A549 treated with CpdA at 1 μM for 4 hours (cell line): ENCODE measurements at places on chromosomes 4 and X. TPM values are rescaled to one million over a fixed set of nuclear protein-coding genes. Genes with fewer than 3 reads are reported as not detected.

Gene TAF7L
- total RNA-seq: 0.06 to 0.15 TPM (median 0.09 TPM) in 4 of 5 replicates, not detected in the other

Gene TMSB15B
- 4.3 to 8.0 TPM (median 5.9 TPM) in 5 replicates for total RNA-seq

Gene ERAS
- total RNA-seq: 0.10 TPM in 1 of 5 replicates, not detected in the others

Gene CT45A3
- total RNA-seq: 0.24 to 0.32 TPM in 2 of 5 replicates, not detected in the others

Gene FBXL5
- total RNA-seq: 26.5 to 35.1 TPM (median 30.8 TPM) in 5 replicates

Gene NDST3
- total RNA-seq: not detected in 5 replicates

Gene CLCN4
- total RNA-seq: 3.1 to 5.0 TPM (median 4.0 TPM) in 5 replicates

Gene NEUROG2
- total RNA-seq: not detected in 5 replicates

Gene NHSL2
- 0.33 to 0.49 TPM (median 0.42 TPM) in 5 replicates for total RNA-seq

Gene TRIML2
- 57.1 to 89.8 TPM (median 73.7 TPM) in 5 replicates for total RNA-seq

Gene ACE2
- 0.01 TPM in 1 of 5 replicates, not detected in the others for total RNA-seq

Gene BTK
- total RNA-seq: 0.09 to 0.24 TPM (median 0.15 TPM) in 5 replicates

Gene GATA1
- total RNA-seq: not detected in 5 replicates

Gene SYP
- total RNA-seq: 2.4 to 3.6 TPM (median 3.1 TPM) in 5 replicates

Gene RBM3
- 303 to 494 TPM (median 317 TPM) in 5 replicates for total RNA-seq

Gene DCAF4L1
- 0.10 to 0.30 TPM (median 0.17 TPM) in 5 replicates for total RNA-seq

Gene TRMT44
- total RNA-seq: 5.2 to 6.7 TPM (median 5.9 TPM) in 5 replicates

Gene AFM
- total RNA-seq: not detected in 5 replicates

Gene WNK3
- total RNA-seq: 0.01 TPM in 4 of 5 replicates, not detected in the other

Gene TMEM47
- 0.51 to 0.96 TPM (median 0.75 TPM) in 5 replicates for total RNA-seq

Gene HSPA4L
- total RNA-seq: 9.6 to 10.8 TPM (median 10.0 TPM) in 5 replicates

Gene KLHL15
- 4.3 to 5.8 TPM (median 5.0 TPM) in 5 replicates for total RNA-seq

Gene NAP1L5
- total RNA-seq: 1.6 to 2.5 TPM (median 1.9 TPM) in 5 replicates

Gene CLDN34
- not detected in 5 replicates for total RNA-seq

Gene MAGEA8
- not detected in 5 replicates for total RNA-seq

Gene VEGFC
- total RNA-seq: 15.6 to 18.3 TPM (median 16.6 TPM) in 5 replicates

Gene CT45A6
- total RNA-seq: not detected in 5 replicates

Gene TRIML1
- 0.05 to 0.10 TPM in 2 of 5 replicates, not detected in the others for total RNA-seq

Gene SPANXA1
- total RNA-seq: 0.21 to 0.27 TPM (median 0.21 TPM) in 3 of 5 replicates, not detected in the others

Gene NFKB1
- total RNA-seq: 23.2 to 26.0 TPM (median 24.8 TPM) in 5 replicates

Gene CT45A1
- 0.11 TPM in 1 of 5 replicates, not detected in the others for total RNA-seq

Gene SRPX2
- 2.2 to 3.1 TPM (median 3.0 TPM) in 5 replicates for total RNA-seq

Gene ADH6
- total RNA-seq: not detected in 5 replicates

Gene SYN1
- total RNA-seq: 0.08 to 0.50 TPM (median 0.30 TPM) in 5 replicates

Gene XKRX
- total RNA-seq: 0.16 to 0.30 TPM (median 0.26 TPM) in 5 replicates

Gene AWAT2
- total RNA-seq: not detected in 5 replicates

Gene DGAT2L6
- not detected in 5 replicates for total RNA-seq
